ENCODE measurements at places on chromosomes 4 and X.

GRCh38 chrX:16516232-16516876 is 133.6 kb upstream of the S100G start:
- DNase-seq, result no peak

GRCh38 chr4:169236078-169236477 is 34.7 kb downstream of the SH3RF1 start:
- no peak for DNase-seq

- DNase-seq, result no peak
These were observed 228.1 kb downstream of the ZNF674 start for GRCh38 chrX:46317163-46317562.

DNA sequence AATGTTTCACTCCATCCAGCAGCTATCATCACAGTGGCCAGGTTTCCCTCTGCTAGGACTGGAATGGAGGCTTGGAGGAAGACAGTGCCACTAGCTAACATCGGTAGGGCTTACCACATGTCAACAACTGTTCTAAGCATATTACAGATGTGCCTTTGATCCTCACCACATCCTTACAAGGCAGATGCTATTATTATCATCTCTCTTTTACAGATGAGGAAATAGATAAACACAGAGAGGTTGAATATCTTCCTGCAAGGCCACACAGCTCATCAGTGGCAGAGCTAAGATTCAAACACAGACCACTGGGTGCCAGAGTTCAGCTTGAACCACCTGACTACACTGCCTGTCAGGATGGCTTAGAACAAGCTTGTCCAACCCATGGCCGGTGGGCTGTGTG is 47.4 kb downstream of the MAMLD1 start:
- DNase-seq, result no peak

GRCh38 chr4:2733844-2734574 is 22.1 kb downstream of the TNIP2 start:
- no peak for DNase-seq

DNA sequence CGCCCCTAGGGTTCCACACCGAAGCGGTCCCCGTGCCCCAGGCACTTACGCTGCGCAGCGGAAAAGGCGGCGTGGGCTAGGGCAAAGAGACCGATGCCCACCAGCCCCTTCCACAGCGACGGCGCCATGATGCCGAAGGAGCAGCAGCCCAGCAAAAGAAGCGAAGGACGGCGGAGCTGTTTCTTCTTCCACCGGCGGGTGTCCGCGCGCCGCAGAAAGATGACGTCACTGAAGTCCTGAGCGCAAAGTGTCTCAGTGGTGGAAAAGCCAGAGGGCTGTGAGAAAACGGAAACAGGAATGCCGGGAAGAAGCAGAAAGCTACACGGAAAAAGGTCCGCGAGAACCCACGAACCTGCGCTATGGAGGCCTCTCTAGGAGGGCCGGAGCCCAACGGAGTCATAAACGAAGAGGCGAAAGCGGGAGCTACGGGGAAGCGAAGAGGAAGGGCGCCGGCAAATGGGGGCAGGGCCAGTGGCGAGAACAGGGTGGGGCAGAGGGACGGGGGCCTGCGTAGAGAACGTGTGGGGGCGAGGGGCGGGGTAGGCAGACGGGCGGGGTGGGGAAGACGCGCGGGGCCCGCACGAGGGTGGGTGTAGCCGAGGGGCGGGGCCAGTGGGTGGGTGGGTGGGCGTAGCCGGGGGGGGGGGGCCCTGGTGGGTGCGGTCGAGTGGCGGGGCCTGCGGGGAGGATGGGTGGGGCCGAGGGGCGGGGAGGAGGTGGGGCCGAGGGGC is at the start of gene MMGT1:
MMGT1 (minus strand) TSS at position 441 of the 731 bp plus-strand sequence; CDS start at position 128, 313 bp downstream.
- DNase-seq, result peak; percentile 80

DNA sequence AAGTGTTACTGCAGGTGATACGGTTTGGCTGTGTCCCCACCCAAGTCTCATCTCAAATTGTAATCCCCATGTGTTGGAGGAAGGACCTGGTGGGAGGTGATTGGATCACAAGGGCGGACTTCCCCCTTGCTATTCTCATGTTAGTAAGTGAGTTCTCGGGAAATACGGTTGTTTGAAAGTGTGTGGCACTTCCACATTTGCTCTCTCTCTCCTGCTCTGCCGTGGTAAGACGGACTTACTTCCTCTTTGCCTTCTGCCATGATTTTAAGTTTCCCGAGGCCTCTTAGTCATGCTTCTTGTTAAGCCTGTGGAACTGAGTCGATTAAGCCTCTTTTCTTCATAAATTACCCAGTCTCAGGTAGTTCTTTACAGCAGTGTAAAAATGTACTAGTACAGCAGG is 65.2 kb upstream of the SLC7A11 start:
- no peak for DNase-seq

GRCh38 chr4:127634181-127634580 is 1.4 kb downstream of the INTU start:
- no peak for DNase-seq

GRCh38 chrX:15469613-15470012 is 23.5 kb downstream of the PIR start:
- DNase-seq, result no peak

DNA sequence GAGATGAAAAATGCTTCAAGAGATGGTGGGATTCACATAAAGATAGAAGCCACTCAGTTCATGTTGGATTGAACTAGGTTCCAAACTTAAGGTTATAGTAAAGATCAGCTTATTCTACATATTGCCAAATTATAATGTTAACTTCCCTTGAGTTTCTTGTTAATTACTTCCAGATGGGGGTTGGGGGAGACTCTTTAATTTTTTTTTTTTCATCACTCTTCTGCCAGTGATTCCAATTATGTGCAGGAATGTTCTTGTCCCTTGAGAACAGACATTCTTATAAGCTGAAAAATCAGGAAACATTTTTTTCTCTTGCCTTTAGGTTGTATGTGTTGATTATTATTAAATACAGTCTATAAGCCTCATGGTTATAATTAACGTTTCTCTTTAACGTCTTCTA is 30.0 kb downstream of the MND1 start:
- DNase-seq, result no peak

DNA sequence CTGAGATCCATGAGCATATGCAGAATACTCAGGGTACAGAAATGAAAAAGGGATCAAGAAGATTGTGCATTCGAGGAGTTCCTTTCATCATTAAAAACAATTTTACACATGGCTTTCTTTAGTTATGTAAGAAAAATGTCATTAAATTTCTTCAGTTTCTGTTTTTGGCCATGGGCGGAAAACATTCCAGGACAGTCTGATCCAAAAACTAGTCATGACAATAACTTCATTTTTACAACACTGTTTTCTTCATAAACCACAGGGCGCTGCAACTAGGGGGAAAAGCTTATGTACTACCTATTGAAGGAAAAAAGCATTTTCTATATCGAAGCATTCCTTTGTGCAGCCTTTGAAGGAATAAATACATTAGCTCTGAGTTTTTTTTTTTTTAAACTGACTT is 28.2 kb downstream of the IL13RA1 start:
- DNase-seq, result no peak

DNA sequence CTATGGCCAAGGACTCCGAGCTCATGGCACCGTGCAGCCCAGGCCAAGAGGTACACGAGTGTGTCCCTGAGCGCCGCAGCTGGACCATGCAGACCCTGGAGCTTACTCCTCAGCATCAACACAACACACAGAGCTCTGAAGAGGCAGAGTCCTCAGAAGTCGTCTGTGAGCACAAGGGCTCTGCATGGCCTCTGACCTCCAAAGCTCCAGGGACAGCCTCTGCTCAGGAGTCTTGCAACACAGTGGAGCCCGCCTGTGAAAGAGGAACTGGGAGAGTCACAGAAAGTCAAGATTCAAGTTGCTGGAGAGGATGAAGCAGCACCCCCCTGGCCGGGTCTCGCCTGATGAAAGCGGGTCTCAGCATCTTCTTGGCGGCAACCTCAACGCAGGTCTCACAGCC is 2.9 kb downstream of the LRPAP1 start:
- no peak for DNase-seq

DNA sequence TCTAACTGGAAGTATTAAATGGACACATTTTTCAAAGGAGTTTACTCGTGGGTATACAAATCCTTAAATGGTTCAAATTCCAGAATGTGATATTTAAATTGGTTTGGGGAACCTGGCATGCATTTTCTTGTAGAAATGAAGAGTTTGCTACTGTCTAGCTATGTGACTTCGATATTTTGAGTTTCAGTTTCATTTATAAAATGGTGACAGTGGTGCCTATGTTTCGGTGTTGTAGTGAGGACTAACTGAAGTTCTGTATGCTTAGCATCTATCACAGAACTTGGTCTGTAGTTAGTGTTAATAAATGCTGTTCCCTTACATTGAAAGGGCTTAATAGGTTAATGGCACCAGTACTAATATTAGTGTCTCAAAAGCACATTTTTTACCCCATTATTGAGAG is 29.4 kb downstream of the TRPC5 start:
- DNase-seq, result no peak

GRCh38 chrX:13064599-13065143 is 20.3 kb upstream of the FAM9C start:
- no peak for DNase-seq

- DNase-seq, result no peak
These were observed 66.6 kb downstream of the BLTP1 start for GRCh38 chr4:122218762-122219161.

DNA sequence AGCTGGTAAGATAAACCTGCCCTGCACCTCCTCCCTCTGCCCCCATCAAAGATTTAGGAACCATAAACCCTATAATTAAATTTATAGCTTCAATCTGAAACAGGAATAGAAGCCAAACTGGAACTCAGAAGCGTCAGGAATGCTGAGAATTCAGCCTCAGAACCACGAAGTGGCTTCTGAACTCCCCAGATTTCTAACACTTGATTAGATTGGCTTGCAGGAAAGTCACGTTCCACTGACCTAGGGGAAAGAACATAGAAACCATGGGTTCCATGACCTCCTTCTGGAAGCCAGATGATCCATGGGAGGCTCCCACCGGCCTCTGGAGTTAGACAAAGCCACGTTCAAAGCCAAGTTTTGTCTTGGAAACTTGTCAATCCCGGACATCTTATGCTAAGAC is 356.5 kb downstream of the MID1IP1 start:
- DNase-seq, result no peak

DNA sequence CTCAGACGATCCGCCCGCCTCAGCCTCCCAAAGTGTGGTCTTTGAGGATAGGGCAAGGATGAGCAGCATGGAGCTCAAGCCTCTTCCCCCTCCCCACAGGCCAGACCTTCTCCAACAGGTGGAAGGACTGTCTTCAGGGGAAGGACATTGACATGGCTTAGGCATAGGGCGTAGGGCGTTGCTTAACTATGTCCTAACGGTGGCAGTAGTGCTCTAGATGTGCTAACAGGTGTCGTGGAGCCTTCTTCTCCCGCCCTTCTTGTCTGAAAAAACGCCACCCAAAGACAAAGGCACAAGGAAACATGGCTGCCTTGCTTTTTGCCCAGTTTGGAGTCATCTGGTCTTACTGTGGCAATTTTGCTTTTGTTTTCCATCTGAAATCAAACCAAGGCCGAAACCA is 219.8 kb downstream of the OR13H1 start:
- no peak for DNase-seq

GRCh38 chrX:39212456-39212855 is 411.2 kb downstream of the MID1IP1 start:
- no peak for DNase-seq

DNA sequence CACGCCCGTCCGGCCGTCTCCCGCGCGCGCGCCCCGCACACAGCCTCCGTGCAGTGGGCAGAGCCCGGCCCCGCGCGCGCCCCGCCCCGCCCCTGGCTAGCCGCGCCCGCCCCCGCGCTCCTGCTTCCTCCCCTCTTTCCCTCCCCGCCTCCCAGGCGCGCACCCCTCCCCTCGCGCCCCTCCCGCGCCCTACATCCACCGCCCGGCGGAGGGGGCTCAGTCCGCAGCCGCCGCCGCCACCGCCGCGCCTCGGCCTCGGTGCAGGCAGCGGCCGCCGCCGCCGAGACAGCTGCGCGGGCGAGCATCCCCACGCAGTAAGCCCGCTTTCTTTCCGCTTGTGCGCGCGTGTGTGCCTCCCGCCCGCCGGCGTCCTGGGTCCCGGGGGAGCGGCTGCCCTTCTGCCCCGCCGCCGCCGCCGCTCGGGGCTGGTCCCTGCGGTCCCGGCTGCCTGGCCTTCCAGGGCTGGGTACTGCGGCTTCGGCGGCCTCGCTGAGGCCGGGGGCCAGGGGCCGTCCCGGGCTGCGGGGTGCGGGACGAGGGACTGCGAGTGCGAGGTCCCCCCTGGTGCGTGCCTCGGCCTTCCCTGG is at the start of gene FHL1:
FHL1 (plus strand) TSS at position 219 of the 587 bp plus-strand sequence.
- no peak for DNase-seq

GRCh38 chrX:150507251-150507856 is 61.1 kb upstream of the MTM1 start:
- DNase-seq, result no peak

DNA sequence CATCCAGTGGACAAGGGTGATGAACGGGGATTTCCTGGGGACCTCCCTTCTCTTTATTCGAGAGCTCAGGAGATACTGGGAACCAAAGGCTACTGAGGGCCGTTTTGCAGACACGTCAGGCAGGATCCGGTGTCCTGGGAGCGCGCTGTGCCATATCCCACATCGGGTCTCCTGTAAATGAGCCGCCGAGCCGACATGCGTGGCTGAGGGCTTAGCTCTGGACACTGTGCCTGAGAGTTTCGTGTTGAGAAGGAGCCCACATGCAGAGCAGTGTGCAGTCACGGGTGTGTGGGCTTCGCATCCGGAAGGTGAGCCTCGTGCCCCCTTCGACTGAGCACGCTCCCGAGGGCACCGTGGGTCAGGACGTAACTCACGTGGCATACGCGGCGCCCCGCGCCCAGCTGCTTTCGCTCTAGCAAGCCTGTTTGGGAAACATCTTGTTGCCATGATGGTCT is 28.5 kb upstream of the HGFAC start:
- DNase-seq, result no peak

DNA sequence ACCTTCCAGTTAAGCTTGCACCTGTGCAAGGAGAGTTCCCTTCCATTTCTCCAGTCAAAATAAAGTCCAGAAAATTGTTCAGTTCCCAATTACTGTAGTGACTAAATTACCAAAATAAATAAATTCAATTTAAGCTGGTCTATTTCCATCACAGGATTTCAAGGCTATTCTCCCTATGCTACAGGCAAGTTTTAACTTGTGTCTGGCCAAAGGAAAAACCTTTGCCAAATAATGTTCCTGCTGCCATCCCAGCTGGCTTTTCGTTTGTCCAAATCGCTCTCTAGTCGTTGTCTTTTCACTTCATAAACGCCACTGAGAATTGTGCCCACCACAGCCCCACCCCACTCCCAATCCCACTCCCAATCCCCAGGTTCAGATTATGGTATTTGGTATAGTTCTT is 2.4 kb downstream of the KCTD8 start:
- no peak for DNase-seq
